ENCODE measurements at places on chromosomes 13 and 19. TPM values are rescaled to one million over a fixed set of nuclear protein-coding genes. Genes with fewer than 3 reads are reported as not detected.

Gene KLK14
- total RNA-seq = 0.89 TPM

DNA sequence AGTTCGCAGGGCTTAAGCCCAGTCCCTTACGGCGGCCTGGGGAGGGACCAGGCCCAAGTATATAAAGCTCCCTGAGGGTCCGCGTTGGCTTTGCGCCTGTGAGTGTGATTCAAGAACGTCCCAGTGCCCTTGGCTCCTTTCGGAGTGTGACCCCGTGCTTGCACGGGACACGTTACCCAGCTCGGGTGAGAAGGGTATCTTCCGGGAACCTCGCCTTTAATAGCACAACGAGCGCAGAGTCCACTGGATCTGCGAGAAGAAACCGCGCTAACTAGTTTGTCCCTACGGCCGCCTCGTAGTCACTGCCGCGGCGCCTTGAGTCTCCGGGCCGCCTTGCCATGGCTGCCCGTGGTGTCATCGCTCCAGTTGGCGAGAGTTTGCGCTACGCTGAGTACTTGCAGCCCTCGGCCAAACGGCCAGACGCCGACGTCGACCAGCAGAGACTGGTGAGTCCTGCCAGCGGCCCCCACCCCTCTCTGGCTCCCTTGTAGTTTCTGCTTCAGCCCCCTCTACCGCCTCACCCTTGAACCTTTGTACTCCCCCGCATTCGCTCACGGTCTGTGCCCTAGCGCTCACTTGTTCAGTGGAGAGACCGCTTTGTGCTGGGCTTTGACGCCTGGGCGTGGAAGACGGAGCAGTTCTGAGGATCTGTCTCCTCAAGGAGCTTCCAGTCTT lies at the start of gene DNAJC15:
Gene DNAJC15 (plus strand): TSS at position 298 of the 675 bp plus-strand sequence. CDS start 41 bp downstream, at position 339.
- peak; percentile 93 for DNase-seq

DNA sequence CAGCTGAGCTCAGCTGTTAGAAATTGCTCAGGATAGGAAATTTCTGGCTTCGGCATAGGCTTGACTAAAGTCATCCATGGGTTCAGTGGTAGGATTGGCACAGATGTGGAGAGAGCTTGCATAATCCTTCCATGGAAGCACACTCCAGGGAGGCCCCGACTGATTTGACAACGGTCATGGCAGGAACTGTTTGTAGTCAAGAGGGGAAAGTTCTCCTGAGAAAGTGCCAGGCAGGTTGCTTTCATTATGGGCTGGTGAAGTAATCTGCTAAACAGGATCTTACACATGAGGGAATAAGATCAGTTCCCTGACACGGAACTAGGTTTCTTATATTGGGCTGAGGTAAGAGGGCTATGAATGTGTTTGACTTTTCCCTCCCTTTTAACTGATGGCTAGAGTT lies 120.1 kb downstream of the RGCC start:
- DNase-seq = peak; percentile 46

DNA sequence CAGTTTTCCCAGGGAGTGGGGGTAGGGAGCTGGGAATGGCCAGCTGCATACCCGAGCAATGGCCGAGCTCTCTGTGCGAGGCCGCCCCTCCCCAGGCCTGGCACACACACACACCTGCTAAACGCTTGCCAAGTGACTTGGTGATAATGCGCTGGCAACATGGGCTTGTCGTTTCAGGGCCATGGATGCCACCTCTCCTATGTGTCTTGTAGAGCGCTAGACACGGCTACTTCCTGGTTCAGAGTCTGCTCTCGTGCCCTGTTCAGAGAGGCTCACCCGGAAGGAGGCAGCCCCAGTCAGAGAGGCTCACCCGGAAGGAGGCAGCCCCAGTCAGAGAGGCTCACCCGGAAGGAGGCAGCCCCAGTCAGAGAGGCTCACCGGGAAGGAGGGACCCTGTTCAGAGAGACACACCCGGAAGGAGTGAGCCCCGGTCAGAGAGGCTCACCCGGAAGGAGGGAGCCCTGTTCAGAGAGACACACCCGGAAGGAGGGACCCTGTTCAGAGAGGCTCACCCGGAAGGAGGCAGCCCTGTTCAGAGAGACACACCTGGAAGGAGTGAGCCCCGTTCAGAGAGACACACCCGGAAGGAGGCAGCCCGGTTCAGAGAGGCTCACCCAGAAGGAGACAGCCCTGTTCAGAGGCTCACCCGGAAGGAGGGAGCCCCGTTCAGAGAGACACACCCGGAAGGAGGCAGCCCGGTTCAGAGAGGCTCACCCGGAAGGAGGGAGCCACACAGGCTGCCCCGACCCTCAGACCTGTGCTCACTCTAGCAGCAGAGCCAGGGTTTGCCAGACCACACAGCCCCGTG lies 4.2 kb downstream of the ADPRHL1 start:
- no peak for DNase-seq

Gene FGF22
- not detected for total RNA-seq

DNA sequence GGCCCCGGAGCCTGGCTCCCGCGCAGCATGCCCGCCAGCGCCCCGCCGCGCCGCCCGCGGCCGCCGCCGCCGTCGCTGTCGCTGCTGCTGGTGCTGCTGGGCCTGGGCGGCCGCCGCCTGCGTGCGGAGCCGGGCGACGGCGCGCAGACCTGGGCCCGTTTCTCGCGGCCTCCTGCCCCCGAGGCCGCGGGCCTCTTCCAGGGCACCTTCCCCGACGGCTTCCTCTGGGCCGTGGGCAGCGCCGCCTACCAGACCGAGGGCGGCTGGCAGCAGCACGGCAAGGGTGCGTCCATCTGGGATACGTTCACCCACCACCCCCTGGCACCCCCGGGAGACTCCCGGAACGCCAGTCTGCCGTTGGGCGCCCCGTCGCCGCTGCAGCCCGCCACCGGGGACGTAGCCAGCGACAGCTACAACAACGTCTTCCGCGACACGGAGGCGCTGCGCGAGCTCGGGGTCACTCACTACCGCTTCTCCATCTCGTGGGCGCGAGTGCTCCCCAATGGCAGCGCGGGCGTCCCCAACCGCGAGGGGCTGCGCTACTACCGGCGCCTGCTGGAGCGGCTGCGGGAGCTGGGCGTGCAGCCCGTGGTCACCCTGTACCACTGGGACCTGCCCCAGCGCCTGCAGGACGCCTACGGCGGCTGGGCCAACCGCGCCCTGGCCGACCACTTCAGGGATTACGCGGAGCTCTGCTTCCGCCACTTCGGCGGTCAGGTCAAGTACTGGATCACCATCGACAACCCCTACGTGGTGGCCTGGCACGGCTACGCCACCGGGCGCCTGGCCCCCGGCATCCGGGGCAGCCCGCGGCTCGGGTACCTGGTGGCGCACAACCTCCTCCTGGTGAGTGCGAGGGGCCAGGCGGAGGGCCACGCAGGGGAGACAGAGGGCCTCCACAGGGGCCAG lies at the start of gene KL:
Gene KL (plus strand): TSS at position 10 of the 909 bp plus-strand sequence. CDS start 18 bp downstream, at position 28.
- peak; percentile 65 for DNase-seq

DNA sequence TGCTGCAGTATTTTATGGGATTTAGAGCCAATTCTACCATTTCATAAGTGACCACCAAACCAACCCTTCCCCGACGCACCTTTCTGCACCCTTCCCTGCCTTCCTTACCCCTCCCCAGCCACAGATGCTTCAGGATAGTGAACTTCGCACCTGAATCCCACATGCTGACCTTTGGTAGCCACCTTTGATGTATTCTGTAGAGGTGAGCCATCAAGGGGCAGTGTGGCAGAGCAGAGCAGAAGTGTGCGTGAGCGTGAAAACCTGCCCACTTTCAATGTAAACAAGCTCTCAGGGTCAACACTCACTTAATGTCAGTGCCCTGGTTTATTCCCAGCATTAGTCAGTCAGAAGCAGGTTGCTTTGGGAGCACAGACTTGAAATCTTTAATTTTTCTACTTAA lies 107.7 kb downstream of the FRY start:
- DNase-seq = no peak

Gene ZNF444
- total RNA-seq = 23.9 TPM

DNA sequence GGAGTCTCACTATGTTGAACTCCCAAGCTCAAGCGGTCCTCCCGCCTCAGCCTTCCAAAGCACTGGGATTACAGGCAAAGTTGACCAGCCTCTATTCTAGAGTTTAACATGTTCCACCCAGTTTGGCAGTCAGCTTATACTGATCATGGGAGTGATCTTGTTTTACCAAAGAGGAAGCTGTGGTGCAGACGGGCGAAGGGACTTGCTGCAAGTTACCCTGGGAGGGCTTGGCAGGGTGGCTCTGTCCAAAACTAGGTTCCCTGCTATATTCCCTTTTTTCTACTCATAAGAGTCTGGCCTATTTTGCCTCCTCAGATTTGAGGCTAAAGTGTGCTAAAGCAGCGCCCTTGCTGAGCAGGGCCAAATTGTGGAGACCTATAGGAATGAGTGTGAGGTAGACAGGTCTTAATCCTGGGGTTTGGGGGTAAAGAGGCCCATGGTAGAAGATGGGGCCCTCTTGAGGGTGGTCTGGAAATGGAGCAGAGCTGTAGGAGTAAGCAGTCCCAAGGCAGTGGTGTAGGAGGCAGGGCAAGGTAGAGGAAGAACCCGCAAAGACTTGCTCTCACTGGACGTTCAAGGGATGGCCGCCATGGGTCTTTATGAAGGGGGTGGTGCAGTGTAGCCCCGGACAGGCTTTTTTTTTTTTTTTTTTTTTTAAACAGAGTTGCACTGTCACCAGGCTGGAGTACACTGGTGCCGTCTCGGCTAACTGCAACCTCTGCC lies 3.3 kb downstream of the RPS19 start:
- DNase-seq = no peak
